ENCODE measurements at places on chromosomes 4 and X.

DNA sequence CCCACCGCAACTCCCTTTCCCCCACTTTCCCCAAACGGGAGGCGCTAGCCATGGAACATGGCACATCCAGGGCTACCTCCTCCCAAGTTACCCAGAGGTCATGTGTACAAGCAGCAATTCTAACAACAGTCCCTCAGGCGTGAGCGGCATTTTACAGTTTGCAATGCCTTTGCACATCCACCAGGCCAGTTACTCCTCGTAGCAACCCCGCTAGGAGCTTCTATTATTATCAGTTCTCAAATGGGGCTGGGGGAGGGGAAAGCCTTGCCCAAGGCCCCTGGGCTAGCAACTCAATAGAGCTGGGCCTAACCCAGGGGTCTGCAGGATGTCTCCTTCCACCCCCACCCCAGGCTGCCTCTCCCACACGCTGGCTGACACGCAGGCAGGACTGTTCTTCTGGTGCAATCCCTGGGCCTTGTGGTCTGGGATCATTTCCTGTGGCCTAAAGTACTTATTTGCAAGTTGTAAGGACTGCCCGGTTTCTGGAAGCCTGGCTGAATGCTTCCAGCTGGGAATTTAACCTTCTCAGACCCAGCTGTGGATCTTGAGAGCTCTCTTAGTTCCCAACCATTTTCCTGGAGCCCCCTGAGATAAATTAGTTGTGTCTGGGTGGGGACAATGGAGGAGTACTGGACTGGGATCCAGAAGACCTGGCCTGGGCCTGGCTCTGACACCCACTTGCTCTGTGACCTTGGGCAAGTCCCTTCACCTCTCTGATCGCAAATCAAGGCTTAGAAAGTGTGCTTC, 27.7 kb downstream of the PJA1 start:
- peak; percentile 43 for DNase-seq

DNA sequence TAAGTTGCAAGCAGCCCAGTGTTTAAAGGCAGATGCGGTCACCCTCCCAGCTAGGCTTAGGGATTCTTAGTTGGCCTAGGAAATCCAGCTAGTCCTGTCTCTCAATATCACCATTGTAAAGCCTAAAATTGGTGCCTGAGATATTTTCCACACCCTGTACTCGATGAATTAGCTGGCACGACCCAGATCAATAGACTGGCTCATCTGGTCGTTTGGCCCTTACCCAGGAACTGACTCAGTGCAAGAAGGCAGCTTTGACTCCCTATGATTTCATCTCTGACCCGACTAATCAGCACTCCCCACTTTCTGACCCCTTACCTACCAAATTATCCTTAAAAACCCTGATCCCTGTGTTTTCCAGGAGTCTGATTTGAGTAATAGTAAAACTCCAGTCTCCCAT, 384.9 kb upstream of the SLC7A11 start:
- no peak for DNase-seq

DNA sequence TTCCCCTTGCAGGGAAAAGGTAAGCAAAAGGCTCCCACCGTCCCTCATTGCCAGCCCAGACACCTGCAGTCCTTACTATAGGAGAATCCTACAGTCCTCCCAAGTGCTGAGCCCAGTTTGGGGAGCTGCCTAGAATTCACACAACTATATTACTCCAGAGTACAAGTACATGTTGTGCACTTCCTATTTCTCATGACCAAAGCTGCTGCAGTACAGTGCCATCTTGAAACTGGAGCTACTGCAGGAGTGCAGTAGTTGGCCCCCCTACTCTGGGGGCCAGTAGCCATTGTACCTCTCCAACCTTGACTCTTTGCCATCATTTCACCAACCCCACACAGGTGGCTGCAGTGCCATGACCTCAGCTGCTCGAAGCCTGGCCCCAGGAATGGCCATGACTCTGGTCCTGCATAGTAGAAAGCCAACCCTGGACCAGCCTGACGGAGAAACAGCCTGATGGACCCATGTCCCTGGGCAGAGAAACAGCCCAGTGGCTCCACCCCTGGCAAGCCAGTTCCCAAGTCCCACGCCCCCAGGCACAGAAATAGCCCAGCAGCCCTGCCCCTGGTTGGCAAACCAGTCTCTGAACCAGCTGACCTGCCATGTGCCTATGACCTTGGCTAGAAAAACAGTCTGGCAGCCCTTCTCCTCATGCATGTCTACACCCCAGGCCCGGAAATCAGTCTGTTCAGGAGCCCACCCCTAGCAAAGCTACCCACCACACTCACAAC, 51.9 kb downstream of the PHKA1 start:
- no peak for DNase-seq

- no peak for DNase-seq
Measured at GRCh38 chr4:6892190-6892908, 17.3 kb upstream of the TBC1D14 start.

DNA sequence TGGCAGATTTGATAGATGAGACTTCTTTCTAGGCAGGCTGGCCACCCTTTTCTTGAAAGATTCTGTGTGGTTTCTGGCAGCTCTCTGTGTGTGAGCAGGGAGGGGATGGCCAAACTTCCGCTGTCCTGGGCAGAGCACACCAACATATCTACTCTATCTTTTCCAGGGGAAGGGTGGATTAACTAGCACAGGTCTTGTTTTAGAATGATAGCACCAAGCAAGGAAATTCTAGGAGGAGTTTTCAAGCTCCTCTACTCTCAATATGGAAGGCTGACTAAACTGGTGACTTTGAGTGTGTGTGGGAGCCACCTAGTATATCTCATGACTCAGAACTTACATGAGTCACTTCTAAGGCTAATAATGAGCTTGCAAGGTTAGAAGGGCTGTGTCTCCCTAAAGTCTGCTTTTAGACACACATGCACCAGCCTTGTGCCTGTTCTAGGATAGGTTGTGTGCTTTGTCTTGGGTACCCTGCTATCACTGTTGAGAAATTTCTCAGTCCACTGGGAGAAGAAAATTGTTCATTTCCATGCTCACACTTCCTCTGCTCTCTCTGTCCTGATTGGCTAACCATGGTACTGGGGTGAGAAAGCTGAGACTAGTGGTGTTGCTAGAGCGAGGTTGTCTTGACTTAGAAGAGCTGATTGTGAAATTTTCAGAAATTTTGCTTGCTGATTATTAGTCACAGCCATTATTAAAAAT, 72.9 kb downstream of the YIPF6 start:
- peak; percentile 87 for DNase-seq

DNA sequence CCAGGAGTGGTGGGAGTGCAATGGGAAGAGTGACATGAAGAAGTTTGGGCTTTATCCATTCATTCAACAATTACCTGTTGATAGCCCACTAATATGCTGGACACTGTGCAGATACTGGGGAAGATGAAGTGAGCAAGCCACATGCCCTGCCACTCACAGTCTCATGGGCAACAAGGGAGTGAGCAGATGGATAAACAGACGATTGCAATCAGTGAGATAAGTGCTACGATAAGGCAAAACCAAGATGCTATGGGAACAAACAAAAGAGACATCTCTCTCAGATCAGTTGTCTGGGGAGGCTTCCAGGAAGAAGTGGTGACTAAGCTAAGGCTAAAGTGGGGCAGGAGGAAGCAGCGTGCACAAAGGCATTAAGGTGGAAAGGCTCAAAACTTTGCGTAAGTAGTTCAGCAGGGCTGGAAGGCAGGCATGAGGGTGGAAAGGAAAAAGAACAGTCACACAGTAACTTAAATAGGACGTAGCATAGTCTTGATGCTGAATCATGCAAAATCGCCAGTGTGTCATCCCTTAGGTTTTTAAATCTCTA, 31.7 kb downstream of the GAB3 start:
- DNase-seq, result peak; percentile 19

DNA sequence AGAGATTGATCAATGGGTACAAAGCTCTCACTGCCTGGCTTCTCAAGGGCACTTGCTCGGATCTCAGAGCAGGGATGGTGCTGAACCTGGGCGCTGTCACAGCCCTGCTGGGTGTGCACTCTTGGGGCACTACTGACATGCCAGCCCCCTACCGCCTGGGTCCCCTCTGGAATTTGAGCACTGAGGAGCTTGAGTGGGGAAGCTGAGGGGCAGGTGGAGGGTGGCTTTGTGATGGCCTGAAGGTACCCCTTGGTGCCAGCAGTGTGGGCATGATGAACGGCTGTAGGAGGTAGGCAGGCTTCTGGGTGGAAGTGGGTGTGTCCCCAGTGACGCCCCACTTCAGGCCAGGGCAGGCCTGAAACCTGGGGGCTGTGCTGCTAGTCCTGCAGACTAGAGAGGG, 379.1 kb upstream of the GRID2 start:
- DNase-seq, result no peak

DNA sequence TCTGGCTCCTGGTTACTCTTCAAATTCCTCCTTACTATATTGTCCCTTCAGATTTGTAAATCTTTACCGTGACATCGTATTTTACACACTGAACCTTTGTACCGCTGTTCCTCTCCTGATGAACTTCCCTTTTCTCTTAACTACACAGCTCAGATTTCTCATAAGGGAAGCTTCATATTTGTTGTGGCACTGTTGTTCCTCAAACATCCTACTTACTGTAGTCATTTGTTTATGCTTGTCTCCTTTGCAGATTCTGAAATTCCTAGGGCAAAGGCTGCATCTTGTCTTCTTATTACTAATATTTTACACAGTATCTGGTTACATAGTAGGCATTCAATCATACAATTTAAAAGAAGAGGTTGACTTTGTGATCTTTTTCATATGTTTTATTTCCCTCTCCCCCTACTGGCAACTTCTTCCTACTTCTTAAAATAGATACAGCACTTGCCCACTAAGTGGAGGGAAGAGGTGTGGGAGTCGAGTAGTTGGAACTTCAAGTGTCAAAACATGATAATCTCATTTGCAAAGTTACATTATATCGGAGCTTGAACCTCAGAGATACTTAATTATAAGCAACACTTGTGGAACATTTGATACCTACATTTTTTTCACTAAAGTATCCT, 50.0 kb downstream of the TET2 start:
- peak; percentile 10 for DNase-seq

DNA sequence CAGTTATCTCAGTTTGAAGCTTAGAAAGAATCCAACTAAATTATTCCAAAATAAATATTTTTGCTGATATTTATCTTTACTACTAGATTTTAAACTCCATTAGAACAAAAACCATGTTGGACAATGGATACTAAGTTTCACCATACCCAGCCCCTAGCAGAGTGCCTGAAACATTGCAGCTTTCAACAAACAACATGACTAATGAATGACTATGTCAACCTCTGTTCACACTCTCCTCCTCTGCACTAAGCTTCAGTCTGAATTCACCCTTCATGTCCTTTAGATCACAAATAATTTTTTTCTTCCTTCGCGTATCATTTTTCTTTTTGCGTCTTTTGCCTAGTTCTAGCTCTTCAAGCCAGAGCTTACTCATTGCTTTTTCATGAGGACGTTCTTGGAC, 315.2 kb downstream of the PCDH10 start:
- DNase-seq, result peak; percentile 7

- no peak for DNase-seq
Measured at GRCh38 chrX:40167233-40167849, 69.6 kb upstream of the BCOR start.

- DNase-seq, result no peak
Measured at GRCh38 chr4:170868170-170868569, 778.4 kb upstream of the AADAT start.

- DNase-seq, result no peak
Measured at GRCh38 chr4:163895378-163896005, 401.0 kb downstream of the TMA16 start.

DNA sequence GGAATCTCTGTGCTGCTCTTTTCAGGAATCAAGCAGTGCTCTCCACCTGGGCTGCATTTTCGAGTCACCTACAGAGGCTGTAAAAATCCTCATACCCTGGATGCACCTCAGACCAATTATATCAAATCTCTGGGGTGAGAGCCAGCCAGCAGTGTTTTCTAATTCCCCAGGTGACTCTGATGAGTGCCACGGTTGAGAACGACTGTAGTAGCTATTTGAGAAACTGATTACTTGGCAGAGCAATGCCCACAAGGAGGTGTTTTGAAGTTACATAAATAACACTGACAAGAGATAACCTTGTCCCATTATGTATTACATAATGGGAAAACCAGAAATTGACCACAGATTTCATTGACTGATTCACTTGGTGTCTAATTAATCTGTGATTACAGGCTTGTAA, 46.8 kb downstream of the CLCN4 start:
- DNase-seq, result no peak

GRCh38 chr4:46388857-46389256, 1.1 kb downstream of the GABRA2 start:
- DNase-seq, result no peak

- DNase-seq, result no peak
Measured at GRCh38 chr4:86608757-86609375, 14.8 kb downstream of the PTPN13 start.

DNA sequence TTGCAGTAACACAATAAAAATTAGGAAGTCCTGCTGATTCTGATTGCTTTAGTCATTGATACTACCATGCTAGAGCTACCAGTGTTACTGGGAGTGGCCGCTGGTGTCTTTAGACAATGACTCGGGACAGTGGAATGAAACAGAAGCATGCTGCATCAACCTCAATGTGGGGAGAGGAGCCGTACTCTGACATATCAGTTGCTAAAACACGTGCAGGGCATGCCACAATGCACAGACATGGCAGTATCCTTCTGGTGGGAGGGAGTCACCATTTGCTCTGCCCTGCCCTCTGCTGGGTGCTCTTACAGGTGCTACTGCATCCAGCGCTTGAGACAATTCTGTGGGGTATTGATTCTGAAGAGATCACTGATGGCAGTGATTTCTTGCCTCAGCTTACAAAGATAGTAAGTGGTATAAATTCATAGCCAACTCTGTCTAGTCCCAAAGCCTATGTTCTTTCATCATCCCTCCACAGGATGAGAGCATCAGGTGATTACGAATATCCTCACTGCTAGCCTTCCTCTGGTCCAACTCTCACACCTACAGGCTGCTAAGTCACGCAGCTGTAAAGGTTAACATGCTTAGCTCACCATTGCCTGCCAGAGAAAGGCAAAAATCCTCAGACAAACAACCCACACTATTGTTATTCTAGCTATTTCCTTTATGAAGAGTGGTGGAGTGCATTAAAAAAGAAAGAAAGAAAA, 43.7 kb downstream of the NSG1 start:
- DNase-seq, result peak; percentile 28

GRCh38 chrX:39065051-39065871, 264.0 kb downstream of the MID1IP1 start:
- DNase-seq, result no peak
